ENCODE measurements at places on chromosomes 1 and 21. TPM values are rescaled to one million over a fixed set of nuclear protein-coding genes. Genes with fewer than 3 reads are reported as not detected.

Gene TCHHL1
- not detected for total RNA-seq

Gene APCS
- total RNA-seq = 0.64 TPM

Gene ROR1
- 54.6 TPM for total RNA-seq

- DNase-seq = no peak
These were observed 64.6 kb downstream of the TRIM11 start for GRCh38 chr1:228341814-228342626.

DNA sequence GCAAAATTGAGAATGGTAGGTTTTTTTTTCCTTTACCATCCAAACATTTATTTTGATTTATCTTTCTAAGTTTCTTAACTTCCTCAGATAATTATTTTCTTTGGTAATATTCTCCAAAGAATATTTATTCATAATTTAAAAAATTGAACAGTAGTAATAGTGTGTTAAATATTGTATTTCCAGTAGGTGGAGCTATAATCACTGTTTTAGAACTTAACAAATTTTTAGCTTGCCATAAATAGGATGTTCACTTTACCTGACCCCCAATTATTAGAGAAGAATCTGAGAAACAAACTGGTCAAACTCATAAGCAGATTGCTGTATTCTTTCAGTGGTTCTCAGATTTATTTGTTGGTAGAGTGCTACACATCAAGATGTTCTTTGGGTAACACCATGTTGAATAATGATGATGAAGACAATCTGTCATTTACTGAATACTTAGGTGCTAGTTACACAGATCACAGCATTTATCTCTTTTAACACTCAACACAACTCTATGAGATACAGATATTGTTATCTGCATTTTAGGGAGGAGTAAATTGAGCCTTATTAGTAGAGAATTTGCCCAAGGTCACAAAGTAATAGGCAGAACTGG, 82.4 kb upstream of the GPR88 start:
- DNase-seq = no peak

GRCh38 chr1:20508411-20508771, 440 bp upstream of the MUL1 start:
- DNase-seq = no peak

GRCh38 chr1:207463021-207463420, 8.9 kb downstream of the CR2 start:
- no peak for DNase-seq

- no peak for DNase-seq
These were observed 161.4 kb upstream of the LMO4 start for GRCh38 chr1:87167157-87167789.

- no peak for DNase-seq
These were observed 18.8 kb upstream of the C2CD2 start for GRCh38 chr21:41972511-41973205.

- no peak for DNase-seq
These were observed 66.9 kb downstream of the ST6GALNAC5 start for GRCh38 chr1:76933847-76934815.

DNA sequence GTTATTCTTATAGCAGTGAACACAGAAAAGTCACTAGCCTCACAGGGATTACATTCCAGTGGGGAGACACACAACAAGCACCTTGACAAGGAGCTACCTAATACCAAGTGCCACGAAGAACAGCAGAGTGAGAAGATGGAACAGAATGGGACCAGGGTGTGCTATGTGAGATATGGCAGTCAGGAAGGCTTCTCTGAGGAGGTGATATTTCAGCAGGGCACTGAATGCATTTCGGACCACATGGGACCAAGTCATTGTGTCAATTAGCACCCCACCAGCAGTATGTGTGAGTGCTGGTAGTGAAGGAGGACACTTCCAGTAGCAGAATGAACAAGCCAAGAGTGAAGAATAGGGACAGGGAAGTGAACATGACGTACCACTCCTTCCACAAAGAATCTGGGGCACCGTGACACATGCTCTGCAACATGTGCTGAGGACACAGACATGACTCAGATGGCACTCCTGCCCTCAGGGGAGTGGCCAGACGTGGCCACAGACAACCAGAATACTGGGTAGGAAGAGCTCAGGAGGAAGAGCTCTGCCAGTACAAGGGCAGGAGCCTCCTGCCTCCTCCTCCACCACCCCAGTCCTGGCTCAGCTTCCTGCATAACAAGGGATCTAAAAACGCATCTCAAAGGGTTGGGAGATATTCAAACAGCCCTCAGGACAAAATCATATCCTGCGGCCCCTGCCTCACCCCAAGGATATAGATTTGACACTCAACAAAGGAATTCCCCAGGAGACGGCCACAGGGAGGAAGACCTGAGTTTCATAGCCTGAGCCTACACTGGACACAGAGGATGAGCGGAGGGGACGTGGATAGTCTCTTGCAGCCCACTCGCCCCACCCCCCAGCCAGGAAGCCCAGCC, 102.5 kb downstream of the TRABD2B start:
- peak; percentile 31 for DNase-seq

- no peak for DNase-seq
These were observed 27.8 kb upstream of the FOXE3 start for GRCh38 chr1:47388030-47388890.

Measured in WTC11 (cell line).